ENCODE measurements at places on chromosomes 16 and 17.

DNA sequence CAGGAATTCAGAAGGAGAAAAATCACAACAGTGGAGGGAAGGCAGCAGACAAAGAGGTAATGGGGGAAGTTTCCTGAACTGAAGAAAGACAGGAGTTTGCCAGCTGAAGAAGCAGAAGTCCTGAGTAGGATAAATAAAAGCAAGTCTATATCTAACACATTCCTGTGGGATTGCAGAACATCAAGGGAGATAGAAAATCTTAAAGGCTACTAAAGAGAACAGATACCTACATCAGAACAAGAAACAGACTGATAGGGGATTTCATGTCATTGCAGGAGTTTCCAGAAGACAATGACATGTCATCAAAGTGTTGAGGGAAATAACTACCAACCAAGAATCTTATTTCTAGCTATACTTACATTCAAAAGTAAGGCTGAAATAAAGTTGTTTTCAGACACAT is 21.3 kb upstream of the CRYBA1 start:
- DNase-seq: no peak

GRCh38 chr17:79298799-79299198 is 224.2 kb downstream of the ENGASE start:
- no peak for DNase-seq

DNA sequence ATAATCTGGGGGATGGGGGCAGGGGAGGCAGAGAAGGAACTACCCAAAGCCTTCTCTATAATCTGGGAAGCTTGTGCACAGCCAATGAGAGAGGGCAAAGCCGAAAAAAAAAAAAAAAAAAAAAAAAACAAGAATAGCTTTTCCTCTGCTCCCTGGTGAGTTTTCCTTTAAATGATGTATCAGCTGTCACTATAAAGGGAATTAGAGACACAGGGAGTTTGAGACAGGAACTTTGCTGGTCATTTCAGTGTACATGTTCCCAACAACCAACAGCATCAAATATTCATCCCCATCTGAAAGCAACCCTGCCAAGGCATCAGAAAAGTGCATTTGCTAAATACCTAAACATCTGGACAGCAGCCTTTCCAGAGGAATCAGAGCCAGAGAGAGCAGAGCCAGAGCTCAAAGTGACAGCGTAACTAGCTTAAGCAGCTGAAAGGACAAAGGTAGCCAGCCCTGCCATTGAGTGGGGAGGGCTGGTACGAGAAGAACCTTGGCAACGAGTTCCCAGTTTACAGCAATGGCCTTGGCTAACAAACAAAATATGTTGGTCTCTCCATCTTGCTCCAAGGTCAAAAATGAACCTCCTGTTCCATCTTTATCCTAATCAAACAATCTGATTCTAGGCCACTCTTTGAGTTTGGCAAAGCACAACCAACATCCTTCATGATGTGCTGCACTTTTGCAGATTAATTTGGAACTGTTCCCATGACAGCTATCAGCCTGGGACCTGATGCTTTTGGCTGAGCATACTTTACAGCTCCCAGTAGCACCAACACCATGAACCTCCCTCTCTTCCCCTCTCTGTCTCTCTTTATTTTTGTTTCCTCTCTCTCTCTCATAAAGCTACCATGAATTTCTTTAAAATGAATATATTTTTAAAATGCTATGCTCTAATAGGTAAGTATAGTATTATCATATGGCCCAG is 143.7 kb upstream of the GNAO1 start:
- DNase-seq: no peak

DNA sequence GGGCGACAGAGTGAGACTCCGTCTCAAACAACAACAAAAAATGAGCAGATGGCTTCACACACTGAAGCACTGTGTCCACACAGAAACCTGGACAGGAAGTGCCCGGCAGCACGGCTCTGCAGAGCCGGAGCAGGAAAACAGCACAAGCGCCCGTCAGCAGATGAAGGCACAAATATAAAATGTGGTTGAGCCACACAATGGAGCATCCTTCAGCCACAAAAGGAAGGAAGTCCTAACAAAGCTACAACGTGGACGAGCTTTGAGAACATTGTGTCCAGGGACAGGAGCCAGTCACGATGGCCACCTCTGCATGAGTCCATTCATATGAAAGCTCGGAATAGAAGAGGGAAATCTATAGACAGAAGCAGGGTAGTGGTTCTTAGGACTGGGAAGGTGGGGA is 15.7 kb downstream of the RHBDF2 start:
- DNase-seq: peak; percentile 55

- no peak for DNase-seq
Measured at GRCh38 chr16:57137043-57137442, 44.7 kb downstream of the CPNE2 start.

DNA sequence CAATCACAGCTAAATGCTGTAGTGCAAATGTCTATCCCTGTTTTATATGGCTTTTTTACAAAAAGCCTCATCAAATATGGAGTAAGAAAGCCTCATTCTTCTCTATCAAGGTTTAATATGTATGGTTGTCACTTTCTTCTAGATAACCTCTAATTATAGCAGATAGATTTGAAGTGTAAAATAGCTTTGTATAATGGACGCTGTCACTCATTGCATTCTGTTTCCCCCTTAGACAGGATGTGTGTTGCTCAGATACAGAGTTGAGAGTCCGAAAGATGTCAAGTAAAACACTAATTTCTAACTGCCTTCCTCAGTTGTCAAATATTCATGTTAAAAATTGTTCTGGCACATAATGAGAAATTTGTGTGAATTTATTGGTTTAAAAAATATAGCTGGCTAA is 88.0 kb downstream of the NLK start:
- no peak for DNase-seq

- DNase-seq: no peak
Measured at GRCh38 chr16:28182183-28182582, 29.6 kb downstream of the XPO6 start.

DNA sequence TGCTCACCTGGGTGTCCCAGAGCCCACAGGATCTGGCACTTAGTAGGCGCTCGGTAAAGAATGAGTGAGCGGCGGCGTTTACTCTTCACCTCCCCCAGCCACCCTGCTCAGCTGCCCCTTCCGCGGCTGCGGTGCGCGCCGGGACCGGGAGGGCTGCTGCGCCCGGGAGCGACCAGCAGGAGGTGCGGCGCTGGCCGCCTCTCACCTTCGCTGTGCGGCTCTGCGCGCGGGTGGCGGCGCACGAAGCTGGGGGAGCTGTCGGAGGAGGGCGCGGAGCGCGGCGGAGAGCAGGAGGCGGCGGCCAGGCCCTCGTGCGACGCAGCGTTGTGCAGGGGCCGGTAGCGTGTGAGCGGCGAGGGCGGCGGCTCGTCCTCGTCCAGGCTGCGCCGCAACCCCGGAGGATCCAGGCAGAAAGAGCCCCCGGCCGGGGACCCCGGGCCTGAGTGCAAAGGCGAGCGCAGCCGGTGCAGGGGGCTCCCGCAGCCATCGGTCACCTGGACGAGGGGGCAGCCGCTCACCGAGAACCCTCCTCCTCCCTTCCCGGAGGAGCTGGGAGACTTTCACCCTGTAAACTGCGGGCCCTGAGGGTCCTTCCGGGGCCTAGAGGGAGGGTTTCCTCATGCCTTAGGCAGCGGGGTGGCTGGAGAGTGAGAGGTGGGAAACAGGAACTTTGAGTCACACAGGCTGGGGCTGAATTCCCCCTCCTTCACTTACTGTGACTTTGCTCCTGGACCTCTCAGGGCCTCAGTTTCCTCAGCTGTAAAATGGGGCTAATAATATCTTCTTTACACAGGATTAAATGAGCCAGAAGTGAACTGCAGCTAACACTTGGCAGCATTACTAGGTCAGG is 12.5 kb downstream of the SAMD14 start:
- peak; percentile 74 for DNase-seq

DNA sequence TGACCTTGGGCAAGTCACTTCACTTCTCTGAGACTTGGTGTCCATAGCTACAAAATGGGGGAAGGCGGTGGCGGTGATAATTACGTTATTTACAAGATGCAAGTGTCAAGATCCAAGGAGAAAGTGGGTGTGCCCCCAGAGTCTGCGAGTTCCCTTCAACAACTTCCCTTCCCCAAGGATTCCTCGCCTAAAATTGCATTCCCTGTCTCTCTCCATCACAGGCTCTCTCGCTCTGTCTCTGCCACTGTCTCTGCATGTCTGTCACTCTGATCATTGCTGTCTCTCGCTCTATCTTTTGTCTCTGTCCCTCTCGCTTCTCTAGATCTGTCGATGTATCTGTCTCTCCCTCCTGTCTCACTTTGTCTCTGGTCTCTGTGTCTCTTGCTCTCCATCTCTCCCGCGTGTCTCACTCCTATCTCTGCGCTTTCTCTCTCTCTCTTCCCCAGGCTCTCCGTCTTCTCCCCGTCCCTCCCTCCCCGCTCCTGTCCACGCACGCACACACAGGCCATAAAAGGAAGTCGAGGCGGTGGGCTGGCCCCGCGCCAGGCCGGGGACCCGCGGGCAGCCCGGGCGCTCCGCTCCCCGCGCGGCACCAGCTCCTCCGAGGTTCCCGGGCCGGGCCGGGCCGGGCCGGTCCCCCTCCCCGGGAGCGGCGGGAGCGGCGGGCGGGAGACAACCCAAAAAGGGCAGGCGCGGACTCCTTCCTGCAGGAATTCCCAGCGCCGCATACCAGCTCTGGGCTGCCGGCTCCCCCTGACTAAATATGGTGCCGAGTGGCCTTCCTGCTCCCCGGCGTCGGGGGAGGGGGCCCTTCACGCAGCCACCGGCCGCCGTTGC is 1.1 kb upstream of the MYH11 start:
- no peak for DNase-seq

GRCh38 chr17:68198931-68199836 is 48.7 kb upstream of the AMZ2 start:
- DNase-seq: no peak

DNA sequence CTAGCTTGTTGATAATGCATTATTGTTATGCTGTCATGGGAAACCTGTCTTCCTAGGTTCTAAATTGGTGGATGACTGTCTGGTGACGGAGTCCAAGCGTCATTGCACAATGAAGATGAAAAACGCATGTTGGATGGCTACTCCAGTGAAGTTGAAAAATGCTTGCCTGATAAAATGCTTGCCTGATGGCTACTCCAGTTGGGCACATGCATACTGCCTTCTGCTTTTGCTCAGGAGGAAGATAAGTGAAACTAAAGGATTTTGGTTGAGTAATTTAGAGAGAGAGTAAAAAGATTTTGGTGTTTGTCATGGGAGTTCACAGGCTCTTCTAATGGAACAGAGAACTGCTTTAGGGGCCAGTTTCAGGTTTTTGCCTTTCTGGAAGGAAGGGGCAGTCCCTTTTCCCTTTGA is 118.6 kb downstream of the PRKCA start:
- DNase-seq: no peak

DNA sequence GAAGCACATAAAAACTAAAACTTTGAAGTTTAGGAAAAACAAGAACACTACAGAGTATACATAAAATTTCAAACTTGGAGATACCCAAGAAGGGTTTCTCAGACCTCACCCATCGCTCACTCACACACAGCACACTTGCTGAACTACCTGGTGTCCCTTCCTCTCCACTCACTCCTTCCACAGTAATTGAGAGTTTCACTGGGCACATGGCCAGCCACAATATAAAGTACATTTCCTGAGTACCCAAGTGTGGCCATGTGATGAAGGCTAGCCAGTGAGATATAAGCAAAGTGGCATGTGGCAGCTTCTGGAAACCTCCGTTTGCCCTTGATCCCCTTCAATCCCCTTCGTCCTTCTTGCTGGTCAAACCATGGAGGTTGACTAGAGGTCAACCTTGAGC is 11.9 kb downstream of the TOX3 start:
- DNase-seq: no peak

DNA sequence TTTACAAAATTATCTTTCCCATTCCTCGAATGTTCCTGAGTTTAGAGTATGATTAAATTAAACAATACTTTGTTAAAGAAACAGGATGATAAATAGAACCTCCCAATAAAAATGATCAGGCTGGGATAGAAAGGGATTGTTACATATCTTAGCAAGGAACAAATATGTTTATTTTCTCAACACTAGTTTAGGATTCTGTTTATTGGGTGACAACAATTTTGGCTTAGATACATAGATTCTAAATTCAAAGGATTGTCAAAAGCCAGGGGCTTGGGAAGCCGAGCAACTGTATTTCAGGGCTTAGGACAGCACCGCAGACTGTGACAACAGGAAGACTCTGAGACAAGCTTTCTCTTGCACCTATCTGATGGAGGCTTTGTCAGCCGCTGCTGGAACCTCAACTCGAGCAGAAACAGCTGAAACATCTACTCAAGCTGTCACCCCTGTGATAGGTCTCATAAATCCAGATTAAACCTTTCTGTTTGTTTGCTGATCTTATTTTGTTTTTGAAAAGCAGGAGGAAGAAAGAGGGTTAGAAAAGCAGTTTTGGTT is 562.8 kb upstream of the ZFHX3 start:
- DNase-seq: no peak

- DNase-seq: no peak
Measured at GRCh38 chr17:81511804-81512561, 616 bp downstream of the ACTG1 start.

DNA sequence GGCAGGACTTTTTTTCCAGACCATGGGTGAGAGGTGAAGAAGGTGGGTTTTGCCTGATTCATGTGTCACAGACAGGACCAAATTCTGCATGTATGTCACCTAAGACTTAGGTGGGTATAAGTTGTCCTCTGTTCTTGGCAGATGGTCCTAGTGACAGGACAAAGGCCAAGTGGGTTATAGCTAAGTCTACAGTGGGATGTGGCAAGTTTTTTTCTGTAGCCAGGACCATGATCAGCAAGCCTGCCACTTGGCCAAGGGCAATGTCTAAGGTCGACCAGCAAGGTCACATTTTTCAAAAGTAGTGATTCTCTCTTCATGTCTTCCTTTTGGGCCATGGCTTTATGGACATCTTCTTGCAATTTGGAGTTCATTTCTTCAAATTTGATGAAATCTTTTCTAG is 20.2 kb downstream of the ZNF267 start:
- no peak for DNase-seq

GRCh38 chr17:45361976-45362375 is 45.2 kb upstream of the MAP3K14 start:
- no peak for DNase-seq

DNA sequence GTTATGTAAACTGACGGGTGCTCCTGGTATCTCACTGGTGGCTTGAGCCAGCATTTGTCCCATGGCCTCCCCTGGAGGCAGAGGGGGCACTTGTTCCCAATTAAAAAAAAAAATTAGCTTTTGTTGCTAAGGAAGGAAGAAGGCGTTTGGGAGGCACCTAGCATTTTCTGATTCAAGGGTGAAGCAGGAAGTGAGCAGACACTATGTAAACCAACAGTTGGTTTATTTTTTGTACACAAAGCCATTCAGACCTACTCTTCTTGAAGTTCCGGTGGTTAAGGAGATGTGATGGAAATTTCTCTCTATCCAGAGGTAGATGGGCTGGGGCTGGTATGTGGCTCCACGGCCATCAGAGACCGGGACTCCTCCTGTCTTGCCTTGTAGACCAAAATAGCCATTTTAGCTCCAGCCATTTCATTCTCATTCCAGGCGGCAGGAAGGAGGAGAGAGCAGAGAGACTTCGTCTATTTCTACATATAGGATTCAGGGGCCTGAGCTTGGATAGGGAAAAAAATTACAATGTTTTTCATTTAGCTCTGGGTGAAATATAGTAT is 103.0 kb downstream of the SNX29 start:
- DNase-seq: no peak

DNA sequence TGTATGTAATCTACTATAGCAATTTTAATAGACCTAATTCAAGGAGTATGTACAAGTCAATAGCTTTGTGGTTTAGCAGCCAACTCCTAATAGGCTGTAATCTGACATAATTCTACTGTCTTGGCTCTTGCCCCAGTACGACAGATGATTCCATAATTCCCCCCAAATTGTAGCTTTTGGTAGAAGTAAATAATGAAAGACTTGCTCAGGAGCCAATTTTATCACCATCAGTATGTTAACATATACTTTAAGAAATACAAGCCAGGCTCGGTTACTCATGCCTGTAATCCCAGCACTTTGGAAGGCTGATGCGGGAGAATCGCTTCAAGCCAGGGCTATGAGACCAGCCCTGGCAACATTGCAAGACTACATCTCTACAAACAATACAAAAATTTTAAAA is 53.9 kb downstream of the AP2B1 start:
- no peak for DNase-seq

All from MM.1S (cell line).